ENCODE measurements at places on chromosomes 4 and X.

- DNase-seq, result no peak
Observed at GRCh38 chrX:149630681-149631233, 835 bp downstream of the TMEM185A start.

GRCh38 chr4:121806411-121806810 lies 5.3 kb downstream of the EXOSC9 start:
- no peak for DNase-seq

DNA sequence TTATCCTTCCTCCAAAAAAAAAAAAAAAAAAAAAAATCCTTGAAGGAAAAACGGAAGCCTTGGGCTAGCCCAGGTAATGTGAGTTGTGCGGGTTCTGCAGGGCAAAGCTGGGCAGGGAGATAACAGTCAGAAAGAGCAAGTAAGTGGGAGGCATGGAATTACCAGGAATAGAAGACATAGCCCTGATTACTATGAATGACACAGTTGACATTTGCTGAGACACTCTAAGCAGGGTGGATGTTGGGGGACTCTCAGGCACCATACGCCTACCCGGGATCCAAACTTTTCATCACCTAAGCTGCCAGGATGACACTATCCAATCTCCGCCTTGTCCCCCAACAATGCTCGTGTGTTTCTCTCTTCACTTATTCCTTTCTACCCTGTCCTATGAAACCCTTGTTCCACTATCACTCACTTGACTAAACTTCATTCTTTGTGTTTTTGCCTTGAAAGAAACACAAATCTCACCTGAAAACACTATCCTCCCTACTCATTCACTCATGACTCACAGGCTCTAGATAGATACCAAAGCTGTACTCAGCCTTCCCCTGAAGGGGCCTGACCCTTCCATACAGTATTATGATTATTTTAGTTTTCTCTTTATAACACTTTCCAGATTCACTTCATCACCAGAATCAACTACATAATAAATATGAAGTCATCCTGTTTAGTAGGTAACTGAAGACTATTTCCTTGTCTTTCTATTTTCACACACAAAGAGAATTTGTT lies 158.4 kb downstream of the INPP4B start:
- DNase-seq, result no peak

DNA sequence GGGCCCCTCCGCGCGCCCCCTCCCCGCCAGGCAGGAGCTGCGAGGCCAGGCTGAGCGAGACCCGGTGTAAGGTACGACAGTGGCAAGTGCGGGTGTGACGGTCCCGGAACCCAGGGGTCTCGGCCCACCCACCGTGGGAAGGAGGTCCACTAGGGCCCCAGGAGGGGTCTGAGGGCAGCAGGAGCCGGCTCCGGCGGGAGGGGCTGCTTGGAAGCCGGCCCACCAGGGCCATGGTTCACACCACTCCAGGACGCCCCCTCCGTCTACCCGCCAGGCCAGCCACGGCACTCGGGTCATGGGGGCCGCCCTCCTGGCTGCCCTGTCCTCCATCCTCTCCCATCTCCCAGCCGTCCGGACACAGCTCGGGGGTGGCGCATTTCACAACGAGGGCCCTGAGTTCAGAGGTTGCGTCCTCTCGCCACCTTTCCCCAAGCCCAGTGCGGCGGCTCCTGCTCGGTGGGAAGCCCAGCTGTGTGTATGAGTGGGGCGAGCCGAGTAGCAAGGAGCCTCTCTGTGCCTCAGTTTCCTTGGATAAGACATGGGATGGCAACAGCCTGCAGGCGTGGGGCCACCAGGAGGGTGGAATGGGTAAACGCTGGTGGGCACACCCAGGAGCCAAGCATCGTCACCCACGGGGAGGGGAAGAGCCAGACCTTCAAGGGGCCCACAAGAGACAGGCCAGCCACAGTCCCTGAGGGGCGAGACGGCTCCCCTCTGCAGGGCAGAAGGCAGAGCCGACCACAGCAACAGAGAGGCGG lies 81.3 kb downstream of the FAM53A start:
- no peak for DNase-seq

DNA sequence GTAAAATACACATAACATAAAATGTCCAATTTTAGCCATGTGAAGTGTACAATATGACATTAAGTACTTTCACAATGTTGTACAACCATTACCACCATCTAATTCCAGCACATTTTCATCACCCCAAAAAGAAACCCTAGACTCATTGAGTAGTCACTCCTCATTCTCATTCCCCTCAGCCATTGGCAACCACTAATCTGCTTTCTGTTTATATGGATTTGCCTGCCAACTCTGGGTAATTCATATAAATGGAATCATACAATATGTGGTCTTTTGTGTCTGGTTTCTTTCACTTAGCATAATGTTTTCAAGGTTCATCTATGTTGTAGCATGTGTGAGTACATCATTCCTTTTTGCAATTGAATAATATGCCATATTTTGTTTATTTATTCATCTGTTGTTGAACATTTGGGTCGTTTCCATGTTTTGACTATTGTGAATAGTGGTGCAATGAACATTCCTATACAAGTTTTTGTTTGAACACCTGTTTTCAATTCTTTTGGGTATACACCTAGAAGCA lies 43.0 kb downstream of the EIF2S3 start:
- no peak for DNase-seq

- DNase-seq, result no peak
Observed at GRCh38 chr4:110361921-110362320, 114.0 kb upstream of the ENPEP start.

DNA sequence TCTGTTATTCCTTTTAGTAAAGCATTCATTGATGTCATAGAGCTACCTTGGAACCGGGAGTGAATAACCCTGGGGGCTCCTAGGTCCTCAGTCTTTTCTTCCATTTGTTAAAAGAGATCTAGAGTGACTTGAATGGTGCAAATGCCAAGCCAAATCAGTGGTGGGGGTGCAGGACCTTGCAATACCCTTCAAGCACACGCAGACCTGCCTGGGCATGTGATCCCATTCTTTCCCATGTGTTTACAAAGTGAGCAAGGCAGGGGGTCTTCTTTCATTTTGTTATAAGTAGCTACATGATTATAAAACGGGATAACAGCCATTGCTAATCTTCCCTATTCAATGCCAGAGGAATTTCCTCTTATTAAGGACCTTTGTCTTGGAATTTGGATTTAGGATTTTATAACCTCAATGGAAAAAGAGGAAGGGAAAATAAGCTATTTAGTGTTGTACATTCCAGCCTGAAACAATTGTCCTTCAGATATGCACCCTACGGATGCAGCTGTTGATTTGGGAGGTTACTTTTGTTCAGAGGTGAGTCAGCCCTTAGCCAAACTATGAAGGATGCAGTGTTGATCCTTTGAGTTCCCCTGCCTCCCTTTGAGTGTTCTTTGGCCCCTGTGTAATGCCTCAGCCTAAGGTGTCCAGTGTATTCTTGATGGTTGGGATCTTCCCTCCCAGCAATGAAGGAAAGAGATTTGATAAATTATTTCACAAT lies 623.8 kb upstream of the HTR2C start:
- DNase-seq, result no peak

- no peak for DNase-seq
Observed at GRCh38 chr4:23957465-23957864, 67.6 kb upstream of the PPARGC1A start.

GRCh38 chrX:33989936-33990335 lies 142.2 kb downstream of the FAM47A start:
- DNase-seq, result peak; percentile 88

DNA sequence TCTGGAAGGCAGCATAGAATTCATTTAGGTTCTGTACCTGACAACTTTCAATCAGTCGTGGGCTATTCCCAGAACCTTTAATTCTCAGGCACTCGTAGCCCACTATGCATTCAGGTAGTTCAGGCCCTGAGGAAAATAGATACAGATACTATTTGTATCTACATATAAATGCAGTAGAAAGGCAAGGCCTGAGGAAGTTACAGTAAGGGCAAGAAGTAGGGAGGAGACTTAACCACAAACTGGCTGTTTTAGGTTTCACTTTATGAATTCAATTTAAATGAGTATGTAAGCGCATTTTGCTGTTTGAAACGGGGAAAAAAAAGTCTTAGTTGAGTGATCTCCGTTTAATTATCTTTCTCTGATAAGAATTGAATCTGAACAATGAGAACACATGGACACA lies 529.4 kb upstream of the ATOH1 start:
- no peak for DNase-seq

- no peak for DNase-seq
Observed at GRCh38 chrX:40170830-40171512, 73.2 kb upstream of the BCOR start.

DNA sequence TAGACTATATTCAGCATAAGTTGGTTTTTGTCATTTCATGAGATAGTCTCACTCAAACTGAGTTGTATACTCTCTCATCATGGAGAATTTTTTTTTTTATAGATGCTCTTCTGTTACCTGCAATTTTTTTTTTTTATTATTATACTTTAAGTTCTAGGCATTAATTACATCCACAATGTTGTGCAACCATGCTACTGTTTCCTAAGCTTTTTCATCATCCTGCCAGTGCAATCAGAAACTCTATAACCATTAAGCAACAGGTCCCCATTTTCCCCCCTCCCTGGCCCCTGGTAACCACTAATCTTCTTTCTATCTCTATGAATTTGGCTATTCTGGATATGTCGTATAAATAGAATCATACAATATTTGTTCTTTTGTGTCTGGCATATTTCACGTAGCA lies 321.6 kb downstream of the STIM2 start:
- DNase-seq, result no peak

GRCh38 chr4:170599894-170600293 lies 510.1 kb upstream of the AADAT start:
- DNase-seq, result no peak

- DNase-seq, result no peak
Observed at GRCh38 chr4:184287697-184288255, 70.1 kb upstream of the ENPP6 start.

GRCh38 chrX:54961750-54962149 lies 32.2 kb downstream of the PFKFB1 start:
- no peak for DNase-seq

DNA sequence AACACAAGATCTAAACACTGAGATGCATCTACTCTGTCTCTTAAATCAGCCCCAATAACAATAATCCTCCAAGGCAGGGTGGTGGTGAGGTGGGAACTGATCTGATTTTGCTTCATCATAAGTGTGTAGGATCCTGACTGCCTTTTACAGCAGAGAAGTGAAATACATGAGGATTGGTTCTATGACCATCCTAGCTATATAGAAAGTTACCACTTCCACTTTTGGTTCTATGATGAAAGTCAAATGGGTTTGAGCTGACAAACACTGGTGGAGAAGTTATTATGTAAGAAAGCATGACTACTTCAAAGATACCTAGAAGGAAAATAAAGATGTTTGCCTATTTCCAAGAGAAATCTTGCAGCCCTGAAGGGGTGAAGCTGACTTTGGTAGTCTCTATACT lies 181.6 kb downstream of the NKX6-1 start:
- no peak for DNase-seq

GRCh38 chr4:2963966-2964471 lies 648 bp downstream of the GRK4 start:
- no peak for DNase-seq

GRCh38 chr4:55284331-55284730 lies 61.7 kb upstream of the SRD5A3 start:
- DNase-seq, result no peak

GRCh38 chrX:8190341-8190830 lies 19.3 kb upstream of the VCX2 start:
- DNase-seq, result no peak

DNA sequence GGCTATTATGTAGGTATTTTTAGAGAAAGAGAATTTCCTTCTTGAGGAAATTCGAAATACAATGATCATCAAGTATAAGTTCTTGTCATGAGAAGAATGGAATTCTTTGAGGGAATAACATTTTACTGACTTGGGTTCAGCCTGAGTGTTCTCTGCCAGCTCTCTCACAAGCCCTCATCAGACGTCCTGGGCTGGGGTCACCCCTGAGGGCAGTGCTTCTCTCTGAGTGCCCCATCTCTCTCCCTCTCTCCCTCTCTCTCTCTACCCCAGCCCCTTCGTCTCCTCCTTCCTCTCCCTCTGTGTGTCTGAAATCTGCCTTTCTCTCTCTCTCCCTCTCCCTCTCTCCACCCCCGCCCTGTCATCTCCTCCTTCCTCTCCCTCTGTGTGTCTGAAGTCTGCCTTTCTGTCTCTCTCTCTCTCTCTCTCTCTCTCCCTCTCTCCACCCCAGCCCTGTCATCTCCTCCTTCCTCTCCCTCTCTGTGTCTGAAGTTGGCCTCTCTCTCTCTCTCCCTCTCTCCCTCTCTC lies 241.7 kb upstream of the PSAPL1 start:
- DNase-seq, result no peak

- DNase-seq, result no peak
Observed at GRCh38 chrX:73827406-73827805, 264.4 kb downstream of the CHIC1 start.

- DNase-seq, result no peak
Observed at GRCh38 chrX:107574711-107575110, 53.6 kb upstream of the PRPS1 start.

DNA sequence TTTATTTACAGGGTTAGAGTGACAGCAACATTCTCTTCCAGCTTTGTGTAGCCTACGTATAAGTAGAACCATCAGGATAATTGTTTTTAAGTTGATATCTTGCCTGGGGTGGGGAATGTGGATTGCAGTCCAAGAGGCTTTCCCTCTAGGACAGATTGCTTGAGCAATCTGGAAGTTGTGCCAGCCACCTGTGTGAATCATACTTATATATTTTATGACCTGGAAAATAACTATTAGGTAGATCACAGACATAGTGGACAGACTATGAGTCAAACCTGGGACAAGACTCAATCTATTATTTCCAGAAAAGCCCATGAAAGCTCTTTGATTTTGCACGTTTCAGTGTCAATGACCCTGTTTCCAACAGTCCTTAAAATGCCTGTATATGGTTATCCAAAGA lies 98.9 kb downstream of the TLL1 start:
- DNase-seq, result no peak

GRCh38 chr4:184660978-184661377 lies 11.4 kb downstream of the PRIMPOL start:
- no peak for DNase-seq

DNA sequence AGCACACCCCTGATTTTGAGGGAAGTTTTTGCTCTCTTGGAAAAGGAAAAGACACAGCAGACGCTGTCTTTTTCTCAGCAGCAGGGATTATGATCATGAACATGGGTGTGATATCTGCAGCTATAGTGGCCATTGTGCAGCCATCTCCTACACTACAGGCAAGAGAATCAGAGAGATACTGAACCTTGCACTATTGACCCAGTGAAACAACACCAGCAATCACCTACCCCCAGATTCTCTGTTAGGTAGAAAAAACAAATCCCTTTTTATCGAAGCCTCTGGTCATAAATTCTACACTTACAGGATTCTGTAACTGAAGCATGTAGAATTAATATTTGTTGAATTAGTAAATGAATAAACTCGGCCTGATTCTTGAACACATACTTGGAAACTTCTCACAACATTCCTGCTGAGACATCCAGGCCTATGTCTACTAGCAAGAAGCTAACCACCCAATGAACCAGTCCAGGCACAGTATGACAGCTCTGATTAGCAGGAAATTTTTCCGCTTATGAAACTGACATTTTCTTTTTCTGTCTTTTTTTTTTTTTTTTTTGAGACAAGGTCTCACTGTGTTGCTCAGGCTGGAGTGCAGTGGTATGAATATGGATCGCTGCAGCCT lies 5.0 kb upstream of the AFAP1 start:
- no peak for DNase-seq

GRCh38 chrX:118631586-118631985 lies 95.8 kb upstream of the IL13RA1 start:
- no peak for DNase-seq
